ENCODE measurements at places on chromosomes 12 and 14.
A peak's percentile ranks its signal among the peaks of the same experiment; 100 is the strongest.

DNA sequence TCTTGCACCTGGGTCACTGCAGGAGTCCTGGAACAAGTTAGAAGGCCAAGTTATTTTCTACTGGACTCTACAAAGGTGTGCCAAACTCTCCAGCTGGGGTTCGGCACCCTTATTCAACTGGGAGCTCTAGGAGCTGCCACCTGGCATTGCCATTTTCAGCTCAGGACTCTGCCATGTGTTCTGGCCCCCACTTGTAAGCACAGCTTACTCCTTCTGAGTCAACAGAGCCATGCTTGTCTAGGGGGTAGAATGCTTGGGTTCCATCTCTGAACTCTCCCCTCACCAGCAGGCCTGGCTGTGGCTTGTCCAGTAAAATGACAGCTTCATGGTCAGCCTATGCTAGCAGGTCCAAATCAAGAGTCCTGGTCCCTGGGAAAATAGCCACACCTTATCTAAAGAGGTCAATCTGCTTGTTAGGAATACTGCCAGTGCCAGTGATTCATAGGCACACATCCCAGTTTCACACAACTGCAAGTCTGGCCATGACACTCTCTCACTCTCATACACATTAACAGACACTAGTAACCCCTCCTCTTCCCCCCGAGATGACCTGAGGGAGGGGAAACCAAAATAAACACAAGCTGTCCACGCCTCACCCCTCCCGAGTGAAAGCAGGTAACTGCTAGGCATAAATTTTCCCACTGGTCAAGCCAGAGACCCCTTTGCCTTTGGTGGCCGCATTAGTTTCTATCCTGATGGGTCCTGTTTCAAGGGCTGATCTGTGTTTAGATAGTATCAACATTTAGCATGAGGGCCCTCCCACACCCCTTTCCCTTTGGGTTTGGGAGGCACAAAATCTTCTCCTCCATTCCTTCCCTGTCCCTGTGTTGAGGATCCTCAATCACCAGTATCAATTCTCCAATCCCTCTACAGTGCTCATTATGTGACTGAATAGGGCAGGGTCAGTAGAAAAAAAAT lies 182.3 kb upstream of the GZMB start:
- no peak for DNase-seq

- peak; percentile 25 for DNase-seq
These were observed 82.5 kb downstream of the MED13L start for GRCh38 chr12:116194935-116195431.

GRCh38 chr12:99137124-99137855 lies 492.2 kb downstream of the APAF1 start:
- DNase-seq, result no peak

- no peak for DNase-seq
These were observed 527.5 kb downstream of the TMTC2 start for GRCh38 chr12:83214185-83214584.

DNA sequence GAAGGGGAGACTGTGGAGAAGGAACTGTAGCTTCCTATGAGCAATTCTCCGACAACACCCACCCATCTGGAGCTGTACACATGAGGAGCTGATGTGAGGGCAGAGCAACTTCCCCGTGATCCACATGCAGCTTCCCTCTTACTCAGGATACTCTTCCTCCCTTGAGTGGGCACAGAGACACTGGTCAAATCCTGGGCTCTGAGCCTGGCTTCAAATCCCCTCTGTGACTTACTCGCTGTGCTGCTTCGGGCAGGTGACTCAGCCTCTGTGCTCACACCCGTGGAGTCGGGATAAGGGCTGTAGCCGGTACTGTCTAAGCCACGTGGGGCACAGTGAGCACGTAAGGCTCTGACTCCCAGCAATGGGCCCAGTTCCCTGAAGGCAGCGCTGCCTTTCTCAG lies 31.1 kb downstream of the ZFYVE21 start:
- DNase-seq, result no peak

DNA sequence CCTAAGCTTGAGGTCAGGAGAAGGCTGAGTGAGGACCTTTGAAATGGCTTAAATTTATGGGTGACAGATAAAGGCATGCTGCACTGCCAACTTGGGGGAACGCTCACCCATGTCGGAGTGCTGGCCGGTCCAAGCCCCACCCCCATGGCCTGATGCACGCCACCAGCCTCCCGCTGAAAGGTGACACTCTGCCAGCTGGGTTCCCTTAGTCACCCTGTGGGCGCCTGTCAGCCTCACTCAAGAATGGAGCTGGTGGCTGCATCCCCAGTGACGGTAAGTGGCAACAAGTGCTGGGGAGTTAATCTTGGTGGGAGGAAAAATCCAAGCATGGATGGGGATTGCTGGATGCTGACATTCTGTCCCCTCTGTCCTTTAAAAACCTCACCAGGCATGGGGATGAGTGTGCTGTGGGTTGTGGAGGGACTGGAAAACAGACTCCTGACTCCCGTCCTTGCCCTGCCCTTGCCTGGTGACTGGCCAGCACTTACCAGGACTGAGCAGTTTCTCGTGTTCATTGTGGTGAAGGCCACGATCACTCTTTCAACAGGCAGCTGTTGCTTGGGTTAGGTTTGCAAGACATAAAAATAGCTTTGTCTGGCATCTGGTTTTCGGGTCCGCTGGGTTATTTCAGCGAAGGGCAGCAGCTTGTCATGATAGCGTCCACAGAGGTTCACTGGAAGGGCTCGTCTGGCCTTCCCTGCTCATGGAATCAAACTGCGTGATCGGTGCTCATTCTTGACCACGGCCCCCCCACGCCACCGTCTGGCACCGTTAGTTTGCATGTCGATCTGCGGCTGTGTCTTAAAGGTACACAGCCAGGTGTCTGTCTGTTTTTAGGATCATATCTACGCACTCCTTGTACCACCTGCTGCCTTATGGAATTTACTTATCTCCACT lies 15.0 kb downstream of the ACACB start:
- DNase-seq, result no peak

DNA sequence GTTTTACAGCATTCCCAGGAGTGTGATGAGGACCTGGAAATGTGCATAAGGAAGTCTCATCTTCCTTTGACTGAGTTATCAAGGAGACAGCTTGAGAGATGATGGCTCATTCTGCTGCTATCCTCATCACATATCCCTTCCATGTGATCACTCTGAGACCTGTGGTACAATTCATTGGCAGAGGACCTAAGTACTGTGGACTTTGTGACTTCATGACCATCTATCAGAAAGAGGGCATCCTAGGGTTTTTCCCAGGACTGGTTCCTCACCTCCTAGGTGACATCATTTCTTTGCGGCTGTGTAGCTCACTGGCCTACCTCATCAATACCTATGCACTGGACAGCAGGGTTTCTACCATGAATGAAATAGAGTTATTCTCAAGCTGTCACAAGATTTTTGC lies 172.1 kb upstream of the PLEKHG7 start:
- no peak for DNase-seq

- DNase-seq, result no peak
These were observed 73.0 kb downstream of the LGMN start for GRCh38 chr14:92675421-92675820.

DNA sequence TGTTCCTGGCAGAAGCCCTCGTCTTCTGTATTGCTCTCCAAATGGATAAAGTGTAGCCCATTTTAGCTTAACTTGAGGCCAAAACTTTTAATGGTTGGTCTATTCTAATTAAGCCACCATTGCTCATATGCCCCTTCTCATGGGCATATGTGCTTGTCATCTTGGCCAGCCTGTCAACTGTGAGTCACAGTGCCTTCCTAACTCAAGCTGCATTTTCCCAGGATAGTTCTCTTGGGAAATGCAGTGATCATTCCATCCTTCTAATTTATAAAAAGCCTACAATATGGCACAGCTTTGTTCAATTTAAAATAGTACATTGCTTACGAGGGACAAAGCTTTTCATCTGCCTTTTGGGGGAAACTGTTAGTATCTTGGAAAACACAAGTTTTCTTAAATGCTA lies 6.6 kb downstream of the PTHLH start:
- no peak for DNase-seq

DNA sequence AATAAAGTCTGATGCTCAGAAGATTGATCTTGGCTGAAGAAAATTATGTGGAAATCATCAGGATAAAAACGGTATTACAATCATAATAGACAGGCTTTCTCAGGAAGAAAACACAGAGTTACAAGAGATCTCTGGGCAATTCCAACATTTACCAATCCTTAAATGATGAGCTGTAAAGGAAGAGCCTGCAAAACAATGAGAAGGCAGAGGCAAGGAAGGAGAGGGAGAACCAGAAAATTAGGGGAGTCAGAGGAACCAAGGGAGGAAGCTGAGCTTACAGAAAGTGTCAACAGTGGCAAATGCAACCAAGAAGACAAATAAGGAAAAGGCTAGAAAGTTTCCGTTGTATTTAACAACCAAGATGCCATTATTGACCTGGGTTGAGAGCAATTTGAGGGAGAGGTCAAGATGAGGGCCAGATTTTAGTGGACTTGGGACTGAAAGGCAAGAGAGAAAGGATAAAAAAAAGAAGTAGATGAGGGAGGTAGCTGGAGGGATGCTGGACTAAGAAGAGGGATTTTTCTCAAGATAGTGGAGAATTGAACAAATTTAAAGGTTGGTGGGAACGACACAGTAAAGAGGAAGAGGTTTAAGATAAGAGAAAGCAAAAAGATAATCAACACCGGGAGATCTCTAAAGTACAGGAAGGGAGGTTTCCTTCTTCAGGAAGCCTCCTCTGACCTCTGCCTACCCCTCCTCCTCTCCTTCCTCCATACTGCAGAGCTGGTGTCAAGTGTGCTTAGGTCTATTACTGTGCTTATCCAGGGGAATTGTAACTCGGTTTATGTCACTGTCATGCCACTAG lies 116.9 kb downstream of the DUSP6 start:
- DNase-seq, result no peak

- DNase-seq, result no peak
These were observed 380.4 kb upstream of the MIS18BP1 start for GRCh38 chr14:45633220-45633984.

GRCh38 chr14:54470701-54471100 lies 18.1 kb downstream of the GMFB start:
- DNase-seq, result no peak

DNA sequence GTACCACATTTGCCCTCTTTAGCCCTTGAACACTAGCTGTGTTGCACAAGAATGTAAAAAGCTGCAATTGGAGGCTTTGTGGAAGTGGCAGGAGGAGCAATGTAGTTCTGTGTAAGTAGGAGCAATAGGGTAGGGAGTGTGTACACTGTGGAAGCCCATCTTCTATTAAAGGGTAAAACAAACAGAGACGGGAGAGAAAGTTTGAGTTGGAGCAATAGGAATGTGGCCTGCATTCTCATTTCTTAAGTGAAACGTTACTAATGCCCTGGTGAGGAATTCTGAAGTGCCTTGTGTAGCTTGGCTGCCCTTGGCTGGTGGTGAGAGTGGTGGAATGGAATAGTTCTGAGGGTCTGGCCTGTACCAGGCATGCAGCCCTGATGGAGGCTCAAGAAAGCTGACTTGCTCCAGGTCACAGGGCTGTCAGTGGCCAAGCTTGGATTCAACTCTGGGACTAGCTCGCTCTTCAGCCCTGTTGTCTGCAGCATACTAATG lies 38.8 kb upstream of the ATP23 start:
- no peak for DNase-seq

GRCh38 chr14:68178282-68178681 lies 358.7 kb downstream of the RAD51B start:
- DNase-seq, result no peak

- DNase-seq, result no peak
These were observed 433.3 kb upstream of the PRICKLE1 start for GRCh38 chr12:43022838-43023237.

- no peak for DNase-seq
These were observed 123.7 kb upstream of the TMTC1 start for GRCh38 chr12:29907461-29907860.

- no peak for DNase-seq
These were observed 6.1 kb upstream of the NECAP1 start for GRCh38 chr12:8075935-8076334.

DNA sequence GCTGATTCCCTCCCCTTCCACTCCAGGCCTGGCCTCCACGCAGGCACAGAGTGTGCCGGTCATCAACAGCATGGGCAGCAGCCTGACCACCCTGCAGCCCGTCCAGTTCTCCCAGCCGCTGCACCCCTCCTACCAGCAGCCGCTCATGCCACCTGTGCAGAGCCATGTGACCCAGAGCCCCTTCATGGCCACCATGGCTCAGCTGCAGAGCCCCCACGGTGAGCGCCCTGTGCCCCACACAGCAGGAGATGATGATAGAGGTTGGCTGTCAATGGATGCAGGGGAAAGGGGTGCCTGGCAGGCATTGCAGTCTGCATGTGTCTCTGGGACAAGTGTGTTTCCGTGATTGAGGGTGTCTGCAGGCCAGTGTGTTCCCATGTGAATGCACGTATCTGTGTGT lies 18.8 kb downstream of the C12orf43 start:
- no peak for DNase-seq

- no peak for DNase-seq
These were observed 14.1 kb downstream of the VRK1 start for GRCh38 chr14:96811265-96811664.

- DNase-seq, result no peak
These were observed 15.9 kb downstream of the KRT85 start for GRCh38 chr12:52351196-52352059.

GRCh38 chr14:36055681-36056225 lies 120.8 kb downstream of the PTCSC3 start:
- no peak for DNase-seq

DNA sequence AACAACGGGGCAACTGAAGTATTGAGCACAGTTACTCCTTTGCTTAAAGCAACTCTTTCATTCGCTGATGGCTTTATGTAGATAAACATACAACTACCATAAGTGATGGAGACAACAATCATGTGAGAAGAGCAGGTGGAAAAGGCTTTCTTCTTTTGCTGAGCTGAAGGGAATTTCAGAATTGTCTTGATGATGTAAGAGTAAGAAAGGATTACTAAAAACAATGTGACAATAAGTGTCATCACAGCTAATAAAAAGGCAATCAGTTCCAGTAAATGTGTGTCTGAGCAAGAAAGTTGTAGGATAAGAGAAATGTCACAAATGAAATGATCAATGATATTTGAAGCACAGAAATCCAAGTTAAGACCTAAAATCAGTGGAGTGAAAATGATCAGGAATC lies 647 bp downstream of the OR6C70 start:
- DNase-seq, result no peak

DNA sequence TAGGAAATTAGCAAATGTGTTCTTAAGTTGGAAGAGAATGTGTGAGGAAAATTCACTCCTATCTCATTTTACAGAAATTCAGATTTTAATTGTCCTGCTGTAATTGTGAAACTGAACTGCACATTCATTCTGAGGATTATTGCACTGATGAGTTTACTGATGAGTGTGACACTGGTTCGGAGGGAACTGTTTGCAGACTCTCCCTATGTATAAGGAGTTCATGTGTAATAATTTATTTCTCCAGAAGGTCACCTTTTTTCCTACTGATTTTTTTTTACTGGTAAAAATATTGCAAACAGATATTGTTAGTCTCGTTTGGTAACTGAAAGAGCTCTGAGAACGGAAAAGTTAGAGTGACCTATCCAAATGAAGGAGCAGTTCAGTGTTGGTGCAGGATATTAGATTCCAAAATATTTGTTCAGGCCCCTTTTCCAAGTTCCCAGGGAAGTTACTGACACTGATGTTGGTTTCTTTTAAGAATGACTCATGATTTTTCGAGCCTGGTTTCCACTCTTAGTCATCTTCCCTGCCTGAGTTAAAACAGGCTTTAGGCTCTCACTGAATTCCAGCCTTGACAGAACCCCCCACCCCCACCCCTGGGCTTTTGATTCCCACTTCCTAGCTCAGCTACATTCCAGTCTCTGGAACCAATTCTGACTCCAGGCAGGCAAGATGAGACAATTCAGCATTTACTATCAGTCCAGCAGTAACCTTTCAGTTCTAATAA lies 18.4 kb downstream of the ANO6 start:
- DNase-seq, result no peak

- DNase-seq, result no peak
These were observed 249.8 kb upstream of the ARHGAP5 start for GRCh38 chr14:31827325-31827724.
